Glomerular endothelial cell (primary cell): ENCODE measurements at places on chromosomes 3 and 15. TPM values are rescaled to one million over a fixed set of nuclear protein-coding genes. Genes with fewer than 3 reads are reported as not detected.

The GNB4 gene
- total RNA-seq: 28.5 and 39.5 TPM in 2 replicates

The DPPA2 gene
- not detected in 2 replicates for total RNA-seq

The DUT gene
- 62.8 and 140 TPM in 2 replicates for total RNA-seq

The CP gene
- total RNA-seq: 0.53 TPM in 1 of 2 replicates, not detected in the other

The TMEM108 gene
- total RNA-seq: 0.34 and 0.53 TPM in 2 replicates

The MBD4 gene
- total RNA-seq: 15.0 and 18.4 TPM in 2 replicates

GRCh38 chr3:4994823-4995499, 15.7 kb downstream of the BHLHE40 start:
- no peak for DNase-seq

DNA sequence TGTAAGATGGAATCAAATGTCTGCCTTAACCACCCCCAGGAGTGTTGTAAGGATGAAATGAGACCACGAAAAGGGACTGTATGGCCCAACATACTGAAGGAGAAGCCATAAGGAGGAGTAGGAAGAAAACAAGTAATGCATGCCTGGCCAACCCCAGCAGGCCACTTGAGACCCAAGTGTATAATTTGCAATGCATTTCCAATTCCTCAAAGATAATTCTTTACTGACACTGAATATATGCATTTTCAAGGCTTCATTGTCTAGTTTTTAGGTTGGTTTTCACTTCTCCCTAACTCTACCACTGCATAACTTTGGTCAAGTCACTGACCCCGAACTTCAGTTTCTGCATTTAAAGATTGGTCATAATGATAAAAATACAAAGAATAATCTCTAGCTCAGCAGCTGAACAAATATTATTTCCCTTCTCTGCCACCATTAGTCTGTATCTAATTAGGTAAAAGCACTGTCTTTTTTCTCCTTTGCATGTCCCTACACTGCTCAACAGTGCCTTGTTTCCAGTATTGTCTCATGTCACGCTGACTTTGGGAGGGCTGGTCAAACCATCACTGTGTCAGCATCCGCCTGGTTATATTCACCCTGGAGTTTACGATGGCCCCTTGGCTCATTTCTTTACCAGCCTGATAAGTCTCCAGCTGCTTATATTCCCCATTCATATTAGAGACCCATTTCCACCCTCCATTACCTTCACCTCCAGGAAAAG, 378.6 kb downstream of the NTRK3 start:
- DNase-seq: no peak

- DNase-seq: no peak
These were observed 40.6 kb upstream of the KCNH8 start for GRCh38 chr3:19107719-19108118.

- DNase-seq: no peak
These were observed 97.1 kb upstream of the PRR20G start for GRCh38 chr3:127384717-127385539.

DNA sequence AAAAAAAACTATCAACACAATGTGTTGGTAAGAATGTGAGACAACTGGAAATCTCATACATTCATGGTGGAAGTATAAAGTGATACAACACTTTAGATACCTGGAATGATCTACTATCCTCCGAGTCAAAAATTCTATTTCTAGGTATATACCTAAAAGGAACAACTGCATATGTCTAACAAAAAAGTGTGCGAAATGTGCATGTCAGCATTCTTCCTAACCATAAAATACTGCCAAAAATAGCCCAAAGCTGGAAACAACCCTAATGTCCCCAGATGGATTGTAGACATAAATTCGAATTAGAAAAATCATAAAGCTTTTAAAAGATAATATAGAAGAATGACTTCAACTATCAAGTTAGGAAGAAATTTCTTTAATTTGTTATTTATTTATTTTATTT, 51.2 kb upstream of the FGF12 start:
- DNase-seq: no peak

DNA sequence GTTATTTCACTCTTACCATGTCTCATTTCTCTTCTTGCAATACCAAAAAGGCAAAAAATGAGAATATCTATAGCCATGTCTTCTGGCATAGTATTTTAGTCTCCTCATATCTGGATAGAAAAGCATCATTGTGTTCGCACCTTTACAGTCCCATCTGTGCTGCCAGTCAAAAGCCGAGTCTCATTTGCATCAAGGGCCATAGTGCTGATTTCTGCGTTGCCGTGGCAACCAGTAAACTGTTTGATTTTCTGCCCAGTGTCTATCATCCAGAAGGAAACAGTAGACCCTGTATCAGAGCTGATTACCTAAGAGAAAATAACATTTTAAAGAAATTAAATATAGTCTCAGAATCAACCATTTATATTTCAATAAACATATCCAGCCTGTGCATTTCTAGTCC, 86.1 kb upstream of the SERPINI2 start:
- no peak for DNase-seq

DNA sequence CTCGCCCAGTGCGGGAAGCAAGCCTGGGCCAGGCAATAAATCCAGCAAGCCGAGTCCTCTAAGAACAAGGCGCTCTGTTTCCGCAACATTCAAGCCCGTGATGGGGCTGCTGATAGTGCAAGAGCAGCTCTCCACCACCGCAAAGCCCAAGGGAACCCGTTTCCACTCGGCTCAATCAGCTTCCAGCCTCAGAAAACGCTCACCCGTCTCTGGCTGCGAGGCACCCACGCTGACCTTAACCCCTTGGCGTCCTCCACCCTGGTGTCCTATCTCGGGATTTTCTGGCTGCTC, 17.8 kb downstream of the SPATA12 start:
- DNase-seq: no peak

GRCh38 chr15:23670970-23671369, 16.1 kb downstream of the NDN start:
- DNase-seq: no peak

DNA sequence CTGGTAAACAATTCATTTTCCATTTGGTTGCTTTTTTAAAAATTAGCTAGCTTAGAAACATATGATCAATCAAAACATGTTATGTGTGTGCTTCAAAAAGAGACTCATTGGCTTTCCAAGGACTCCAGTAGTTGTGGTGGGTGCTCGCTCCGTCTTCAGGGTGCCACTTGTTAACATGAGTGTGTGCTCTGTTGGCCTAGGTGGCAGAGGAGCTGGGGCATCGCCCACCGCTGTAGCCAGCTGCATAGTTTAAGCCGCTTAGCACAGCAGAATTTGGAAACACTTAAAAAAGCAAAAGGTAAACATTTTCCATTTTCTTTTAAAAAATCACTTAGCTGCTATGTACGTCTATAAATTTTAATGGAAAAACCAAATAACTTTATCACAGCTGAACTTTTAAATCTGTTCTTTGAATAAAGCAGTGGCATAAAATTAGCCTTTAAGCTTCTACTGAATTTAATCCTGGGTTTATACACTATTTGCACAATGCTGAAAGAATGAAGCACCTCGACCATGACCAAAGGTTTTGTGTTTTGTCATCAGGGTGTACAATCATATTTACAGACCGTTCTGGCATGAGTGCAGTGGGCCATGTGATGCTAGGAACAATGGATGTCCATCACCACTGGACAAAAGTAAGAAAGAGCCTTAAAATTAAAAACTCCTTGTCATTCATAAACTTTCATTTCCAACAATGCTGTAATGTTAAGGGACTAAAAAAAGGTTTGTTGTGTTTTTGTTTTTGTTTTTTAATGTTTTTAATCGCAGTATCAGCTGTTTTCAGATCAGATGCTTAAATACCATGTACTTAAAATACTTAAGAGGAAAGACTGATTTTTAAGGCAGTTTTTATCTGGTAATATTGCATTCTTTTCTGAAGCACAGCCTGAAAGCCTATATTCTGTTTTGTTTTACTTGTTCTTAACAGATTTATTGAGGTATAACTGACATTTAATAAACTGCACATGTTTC, 57.9 kb downstream of the TCAIM start:
- DNase-seq: no peak

DNA sequence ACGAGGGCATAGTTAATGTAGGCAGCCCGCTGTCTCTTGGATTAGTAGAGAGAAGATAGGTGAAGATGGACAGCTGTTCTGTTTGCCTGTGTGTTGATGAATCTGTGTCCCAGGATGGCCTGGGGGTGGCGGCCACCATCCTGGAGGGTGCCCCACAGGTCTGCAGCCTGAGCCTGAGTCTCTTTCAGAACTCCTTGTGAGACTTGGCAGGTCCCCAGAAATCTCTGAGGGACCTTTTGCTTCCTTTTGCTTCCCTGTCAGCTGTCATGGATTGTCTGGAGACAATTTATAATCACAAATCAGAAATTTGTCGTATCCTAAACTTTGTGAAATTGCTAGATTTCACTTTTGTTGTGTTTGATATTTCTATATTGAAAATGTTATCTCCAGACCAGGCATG, 17.4 kb downstream of the FAN1 start:
- DNase-seq: no peak

GRCh38 chr3:89372456-89372855, 265.0 kb downstream of the EPHA3 start:
- DNase-seq: no peak

- no peak for DNase-seq
These were observed 74.7 kb downstream of the DCUN1D1 start for GRCh38 chr3:182905623-182906022.

GRCh38 chr3:134087060-134087974, 57.6 kb upstream of the SLCO2A1 start:
- no peak for DNase-seq

- DNase-seq: peak; percentile 50
These were observed 25.9 kb downstream of the RAD18 start for GRCh38 chr3:8937064-8938020.

GRCh38 chr3:5304789-5305683, 117.5 kb downstream of the EDEM1 start:
- no peak for DNase-seq

DNA sequence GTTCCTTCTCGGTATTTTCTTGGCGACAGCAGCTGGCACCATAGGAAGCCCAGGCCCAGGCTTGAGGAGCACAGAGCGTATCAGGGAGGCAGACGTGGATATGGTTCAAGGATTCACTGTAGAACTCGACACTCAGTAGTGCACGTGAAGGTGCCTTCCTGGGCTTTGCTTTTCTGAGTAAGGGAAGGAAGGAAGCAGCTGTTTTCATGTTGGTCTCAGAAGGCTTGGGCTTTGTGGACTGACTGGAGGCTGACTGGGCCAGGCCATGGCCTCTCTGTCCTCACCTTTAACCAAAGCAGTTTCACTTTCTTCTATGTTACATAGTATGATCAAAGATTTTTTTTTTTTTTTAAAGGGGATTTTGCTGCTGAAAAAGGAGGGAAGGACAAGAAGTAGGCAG, 6.9 kb upstream of the GHRL start:
- DNase-seq: no peak

DNA sequence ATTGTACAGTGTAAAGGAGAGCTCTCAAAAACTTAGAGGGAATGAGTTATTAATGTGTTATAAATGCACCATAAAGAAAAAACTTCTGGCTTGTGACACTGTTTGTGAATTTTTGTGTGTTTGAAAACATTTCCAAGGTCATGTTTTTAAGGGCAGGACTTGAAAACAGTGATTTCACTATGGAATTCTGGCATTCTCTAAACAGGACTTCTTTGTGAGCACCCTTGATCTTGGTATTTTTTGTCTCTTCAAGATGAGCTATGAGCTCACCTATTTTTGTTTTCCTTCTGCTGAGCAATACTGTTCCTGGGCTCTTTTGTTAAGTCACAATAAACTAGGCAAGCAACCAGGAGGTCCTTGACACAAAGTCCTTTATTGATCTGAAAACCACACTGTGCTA, 284.4 kb downstream of the RBMS3 start:
- DNase-seq: no peak

- DNase-seq: no peak
These were observed 71.3 kb upstream of the CGNL1 start for GRCh38 chr15:57305009-57305408.

- no peak for DNase-seq
These were observed 127.1 kb downstream of the ABHD5 start for GRCh38 chr3:43817825-43818224.

DNA sequence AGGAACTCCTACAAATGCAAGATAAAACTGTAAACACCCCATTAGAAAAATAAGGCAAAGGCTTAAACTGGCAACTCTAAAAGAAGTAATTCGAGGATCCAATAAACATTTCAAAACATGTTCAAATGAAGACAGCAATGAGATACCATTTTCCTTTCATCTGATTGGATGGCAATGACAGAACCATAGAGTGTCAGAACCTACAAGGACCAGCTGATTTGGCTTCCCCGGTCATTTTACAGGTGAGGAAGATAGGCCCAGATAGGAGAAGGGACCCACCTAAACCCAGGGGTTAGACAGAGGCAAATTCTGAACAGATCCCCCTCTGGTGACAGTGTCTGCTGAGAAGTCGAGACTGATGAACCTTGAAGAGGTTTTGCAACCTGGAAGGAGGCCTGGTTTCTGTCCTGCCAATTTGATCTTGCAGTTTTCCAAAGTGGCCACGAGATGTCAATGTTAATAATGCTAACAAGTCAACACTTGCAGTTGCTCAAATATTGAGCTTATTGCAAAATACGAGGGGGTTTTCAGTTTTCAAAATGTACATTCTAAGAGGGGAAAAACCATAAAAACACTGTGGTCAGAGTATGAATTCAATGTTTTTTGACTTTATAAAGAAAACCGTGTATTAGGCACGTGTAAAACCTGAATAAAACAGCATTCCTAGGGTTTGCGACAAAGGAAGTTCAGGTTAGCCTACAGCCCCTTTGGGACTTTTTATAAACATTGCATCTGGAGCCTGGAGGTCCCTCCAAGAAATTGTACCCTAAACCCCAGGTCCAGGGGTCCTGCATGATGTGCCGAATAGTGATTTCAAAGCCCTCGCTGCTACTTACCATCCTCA, 21.5 kb downstream of the CFAP161 start:
- peak; percentile 5 for DNase-seq

- no peak for DNase-seq
These were observed 159.3 kb upstream of the C2CD4B start for GRCh38 chr15:62324382-62324781.

GRCh38 chr3:127438371-127438770, 150.5 kb upstream of the PRR20G start:
- DNase-seq: no peak
